ENCODE measurements at places on chromosomes 1 and 21.

GRCh38 chr1:53500204-53501064 lies 41.2 kb downstream of the DMRTB1 start:
- no peak for DNase-seq

- DNase-seq: no peak
These were observed 44.5 kb downstream of the ELAPOR1 start for GRCh38 chr1:109158433-109158832.

DNA sequence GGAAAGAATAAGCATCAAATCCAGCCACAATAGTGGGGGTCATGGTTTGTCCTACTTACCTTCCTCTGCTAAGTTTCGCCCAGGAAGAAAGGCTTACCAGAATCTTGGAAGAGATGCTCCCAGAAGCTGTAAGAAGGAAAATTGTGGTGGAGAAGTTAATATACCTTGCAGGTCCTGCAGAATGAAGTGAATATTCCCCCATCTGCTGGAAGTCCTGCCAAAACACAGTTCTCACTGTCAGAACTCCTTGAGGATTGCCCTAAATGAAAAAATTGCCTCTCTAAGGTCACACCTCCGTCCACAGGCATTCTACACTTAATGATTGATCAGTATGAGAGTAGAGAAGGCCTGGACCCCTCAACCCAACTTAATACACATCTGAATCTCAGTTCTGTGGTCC lies 78.4 kb upstream of the RGS21 start:
- no peak for DNase-seq

DNA sequence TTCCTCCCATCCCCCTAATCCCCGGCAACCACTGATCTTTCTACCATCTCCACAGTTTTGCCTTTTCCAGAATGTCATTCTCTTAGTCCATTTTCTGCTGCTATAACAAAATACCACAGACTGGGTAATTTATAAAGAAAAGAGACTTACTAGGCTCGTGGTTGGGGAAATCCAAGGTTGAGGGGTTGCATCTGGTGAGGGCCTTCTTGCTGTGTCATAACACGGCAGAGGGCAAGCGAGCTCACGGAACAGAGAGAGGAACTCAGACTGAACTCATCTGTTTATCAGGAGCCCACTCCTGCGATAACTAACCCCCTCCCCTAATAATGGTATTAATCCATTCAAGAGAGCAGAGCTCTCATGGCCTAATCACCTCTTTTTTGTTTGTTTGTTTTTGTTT lies 52.0 kb downstream of the RUNX3 start:
- DNase-seq: no peak

- DNase-seq: no peak
These were observed 39.5 kb downstream of the RNF115 start for GRCh38 chr1:145784409-145784808.

All from NCI-H510A treated with DMSO at 0.1 percent for 48 hours (cell line).